T-helper 17 cell (primary cell): ENCODE measurements at places on chromosomes 6 and 20. TPM values are rescaled to one million over a fixed set of nuclear protein-coding genes. Genes with fewer than 3 reads are reported as not detected.

The CGA gene
- not detected for total RNA-seq

The TGM3 gene
- not detected for total RNA-seq

DNA sequence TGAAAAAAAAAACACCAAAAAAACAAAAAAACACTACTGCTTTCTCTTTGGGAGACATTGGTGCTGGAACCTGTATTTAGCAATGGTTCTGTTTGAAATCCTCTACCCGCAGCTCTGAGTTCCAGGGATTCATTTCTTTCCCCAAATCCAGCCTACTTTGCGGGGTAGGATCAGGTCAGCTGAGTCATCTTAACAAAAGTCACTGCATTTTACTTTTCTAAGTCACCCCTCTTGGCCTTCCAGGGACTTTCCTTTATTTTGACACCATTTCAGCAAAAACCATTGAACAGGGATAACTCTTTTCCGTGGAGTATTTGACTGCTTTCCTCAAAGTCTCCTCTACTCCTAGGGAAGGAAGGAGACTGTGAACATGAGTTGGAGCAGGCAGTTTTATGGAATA, 837.6 kb downstream of the MAFB start:
- DNase-seq, result no peak

DNA sequence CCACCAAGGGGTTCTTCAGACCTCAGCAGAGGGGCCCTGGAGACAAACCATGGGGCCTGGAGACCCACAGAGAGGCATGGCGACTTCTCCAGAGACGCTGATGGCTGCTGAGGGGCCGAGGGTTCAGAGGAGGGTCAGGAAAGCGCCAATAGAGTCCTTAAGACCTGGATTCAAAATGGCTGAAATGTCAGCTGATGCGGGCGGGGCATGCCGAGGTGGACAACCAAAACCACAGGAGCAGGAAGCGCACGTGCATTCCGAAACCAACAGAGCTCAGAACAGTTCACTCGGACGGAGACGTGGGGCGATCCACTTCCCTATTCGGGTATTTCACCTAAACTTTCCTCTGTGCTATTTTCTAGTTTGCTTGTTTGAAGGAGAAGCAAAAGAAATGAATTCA, 99.9 kb upstream of the RIN2 start:
- DNase-seq, result no peak

- DNase-seq, result no peak
Measured at GRCh38 chr6:110512991-110513390, 36.6 kb upstream of the SLC22A16 start.

GRCh38 chr6:89180971-89181370, 35.1 kb downstream of the PM20D2 start:
- DNase-seq, result no peak

DNA sequence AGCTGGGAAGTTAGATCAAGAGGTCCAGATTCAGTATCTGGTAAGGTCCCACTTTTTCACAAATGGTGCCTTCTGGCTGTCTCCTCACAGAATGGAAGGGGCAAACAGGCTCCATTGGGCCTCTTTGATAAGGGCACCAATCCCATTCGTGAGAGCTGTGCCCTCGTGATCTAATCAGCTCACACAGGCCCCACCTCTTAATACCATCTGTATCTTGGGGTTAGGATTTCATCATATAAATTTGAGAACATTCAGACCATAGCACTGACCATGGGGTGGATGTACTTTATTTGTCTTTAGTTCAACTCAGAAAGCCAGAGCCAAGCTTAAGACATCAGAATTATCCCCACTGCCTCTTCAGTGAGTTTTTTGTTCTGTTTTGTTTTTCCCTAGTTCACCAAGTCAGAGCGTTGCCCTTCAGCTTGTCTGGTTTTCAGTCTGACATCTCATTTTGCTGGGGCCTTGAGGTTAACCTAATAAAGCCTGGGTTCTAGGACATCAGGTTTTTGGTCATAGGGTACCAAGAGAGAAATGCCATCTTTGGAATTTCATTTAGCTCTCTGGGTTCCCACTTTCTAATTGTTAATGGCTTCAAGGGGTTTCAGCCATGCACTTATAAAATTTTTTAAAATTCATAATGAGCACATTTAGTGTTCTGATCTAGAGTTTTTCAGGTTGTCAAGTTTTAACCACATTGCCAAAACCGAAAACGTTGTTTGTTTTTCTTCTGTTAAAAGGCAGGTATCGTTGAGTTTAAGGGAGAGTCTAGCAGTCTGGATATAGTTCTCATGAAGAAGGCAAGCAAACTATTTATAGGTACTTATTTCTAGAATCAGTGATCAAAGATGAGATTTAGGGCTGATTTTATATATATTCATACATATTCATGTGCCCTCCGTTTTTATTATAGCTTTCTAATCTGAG, 19.0 kb downstream of the SENP6 start:
- DNase-seq, result no peak

- no peak for DNase-seq
Measured at GRCh38 chr6:111573892-111574797, 31.5 kb downstream of the TRAF3IP2 start.

DNA sequence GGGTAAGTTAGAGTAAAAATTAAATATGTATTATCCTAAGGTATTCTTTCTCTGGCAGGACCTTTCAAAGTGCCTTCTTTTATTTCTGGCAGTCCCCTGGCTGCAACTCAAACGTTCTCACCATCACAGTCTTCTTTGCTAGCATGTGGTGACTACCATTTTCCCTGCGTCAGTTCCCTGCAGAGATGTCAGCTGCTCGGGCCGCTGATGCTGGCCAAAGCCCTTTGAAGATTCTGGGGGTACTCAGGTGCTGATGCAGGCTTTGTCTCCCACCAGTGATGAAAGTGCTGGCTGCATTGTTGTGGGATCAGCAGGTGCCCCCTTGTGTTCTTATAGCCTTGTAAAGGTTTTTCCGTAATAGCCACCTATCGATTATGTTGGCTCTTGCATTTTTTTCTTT, 140.1 kb downstream of the BTBD3 start:
- no peak for DNase-seq

GRCh38 chr20:21082584-21082983, 23.6 kb downstream of the LINC00237 start:
- no peak for DNase-seq

GRCh38 chr6:166408936-166409755, 26.4 kb upstream of the MPC1 start:
- DNase-seq, result no peak

DNA sequence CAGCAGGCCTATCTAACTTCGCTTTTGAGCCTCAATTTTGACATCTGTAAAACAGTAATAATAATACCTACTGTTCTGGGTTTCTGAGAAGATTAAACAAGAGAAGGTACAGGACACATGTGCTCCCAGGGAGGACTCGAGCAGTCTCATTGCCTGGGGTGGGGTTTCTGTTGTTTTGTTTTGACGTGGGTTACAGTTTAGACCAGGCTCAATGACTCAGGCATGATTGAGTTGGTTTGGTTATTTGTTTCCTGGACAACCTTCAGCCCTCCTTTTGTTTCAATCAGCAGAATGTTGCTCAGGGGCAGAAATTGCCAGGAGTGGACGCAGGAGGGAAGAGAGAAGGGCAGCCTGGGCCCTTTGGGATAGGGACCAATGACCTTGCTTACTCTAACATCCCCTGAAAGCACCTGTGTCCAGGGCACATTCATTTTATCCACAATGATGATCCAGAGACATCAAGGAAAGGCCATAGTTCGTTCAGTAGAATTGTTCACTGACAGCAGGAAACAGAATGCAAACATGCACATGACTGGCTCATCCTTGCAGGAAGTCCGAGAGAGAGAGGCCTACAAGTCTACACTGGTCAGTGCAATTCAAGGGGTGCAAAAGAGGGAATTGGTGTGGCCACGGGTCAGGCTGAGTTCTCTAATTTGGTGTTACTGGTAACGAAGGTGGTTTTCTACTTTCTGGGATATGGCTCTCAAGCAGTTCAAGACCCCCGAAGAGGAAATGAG, 74.5 kb upstream of the MRPS10 start:
- no peak for DNase-seq

- no peak for DNase-seq
Measured at GRCh38 chr6:4134841-4135664, at the start of gene ECI2. Gene ECI2, minus strand, starts transcription at chr6:4135575. Its CDS starts 15 bp downstream, at chr6:4135560.

GRCh38 chr20:8082025-8082424, 50.0 kb upstream of the PLCB1 start:
- DNase-seq, result no peak

The SRMS gene
- not detected for total RNA-seq

The SOX18 gene
- not detected for total RNA-seq

The NRN1 gene
- total RNA-seq, result 0.31 TPM

- peak; percentile 42 for DNase-seq
Measured at GRCh38 chr20:33667245-33667675, 517 bp downstream of the ACTL10 start.

DNA sequence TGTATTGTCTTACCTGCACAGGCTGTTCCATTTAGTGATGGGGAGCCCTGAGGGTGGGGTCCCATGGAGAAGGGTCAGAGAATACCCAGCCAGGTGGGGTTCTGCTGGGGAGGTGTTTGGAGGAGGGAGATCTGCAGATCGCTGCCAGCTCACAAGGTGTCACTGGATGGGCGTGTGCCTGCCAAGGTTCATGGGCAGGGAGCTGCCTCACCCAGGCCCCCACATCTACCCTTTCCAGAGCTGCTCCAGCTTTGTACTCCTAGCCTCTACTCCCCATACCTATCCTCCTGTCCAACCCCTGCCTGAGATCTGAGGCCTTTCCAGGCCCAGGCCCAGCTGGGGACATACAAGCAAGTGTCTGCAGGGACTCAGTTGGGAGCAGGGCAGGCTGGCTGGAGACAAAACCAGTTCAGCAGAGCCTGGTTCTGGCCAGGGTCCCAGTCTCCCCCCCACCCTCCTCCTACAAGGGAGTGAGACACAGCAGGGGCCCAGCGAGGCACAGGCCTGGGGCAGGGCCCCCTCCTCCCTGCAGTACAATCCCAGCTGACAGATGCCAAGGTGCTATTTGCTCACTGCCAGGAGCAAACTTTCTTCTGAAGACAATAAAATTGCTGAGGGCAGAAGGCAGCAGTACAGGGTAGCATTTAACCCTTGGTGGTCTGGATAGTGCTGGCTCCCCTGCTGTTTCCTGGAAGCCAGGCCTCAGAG, 19.7 kb downstream of the SPDEF start:
- no peak for DNase-seq

GRCh38 chr6:57173886-57174510, 1.9 kb downstream of the BAG2 start:
- no peak for DNase-seq

DNA sequence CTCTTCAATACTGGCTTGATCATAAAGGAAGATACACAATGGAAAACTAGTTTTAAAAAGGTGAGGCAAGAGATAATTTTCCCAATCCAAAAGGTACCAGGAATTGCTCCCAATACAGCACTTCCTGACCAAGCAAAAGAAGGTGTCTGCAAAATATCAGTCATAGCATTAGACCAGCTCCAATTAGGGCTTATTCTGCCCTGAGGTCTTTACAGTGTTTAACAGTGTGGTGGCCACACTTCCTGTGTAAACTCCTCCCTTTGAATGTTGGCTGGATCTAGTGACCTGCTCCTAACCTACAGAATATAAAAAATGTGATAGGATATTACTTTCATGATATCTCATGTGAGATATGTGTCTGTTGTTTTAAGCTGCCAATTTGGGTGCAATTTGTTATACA, 57.1 kb upstream of the BTN3A2 start:
- DNase-seq, result no peak

- DNase-seq, result no peak
Measured at GRCh38 chr6:135067911-135068310, 13.3 kb upstream of the HBS1L start.

- DNase-seq, result no peak
Measured at GRCh38 chr20:44706301-44707017, 8.7 kb upstream of the CCN5 start.

GRCh38 chr20:21867353-21867752, 161.9 kb downstream of the PAX1 start:
- no peak for DNase-seq

GRCh38 chr6:129280749-129281148, 397.8 kb downstream of the LAMA2 start:
- DNase-seq, result peak; percentile 18

The KIF6 gene
- total RNA-seq, result not detected

The FAM217A gene
- total RNA-seq, result not detected

GRCh38 chr6:168152980-168153379, 74.0 kb upstream of the FRMD1 start:
- DNase-seq, result no peak

- no peak for DNase-seq
Measured at GRCh38 chr6:134512981-134513391, 195.1 kb upstream of the SGK1 start.

- DNase-seq, result no peak
Measured at GRCh38 chr20:5153612-5154542, 27.1 kb downstream of the CDS2 start.

- DNase-seq, result no peak
Measured at GRCh38 chr20:17197041-17197440, 29.8 kb upstream of the PCSK2 start.

DNA sequence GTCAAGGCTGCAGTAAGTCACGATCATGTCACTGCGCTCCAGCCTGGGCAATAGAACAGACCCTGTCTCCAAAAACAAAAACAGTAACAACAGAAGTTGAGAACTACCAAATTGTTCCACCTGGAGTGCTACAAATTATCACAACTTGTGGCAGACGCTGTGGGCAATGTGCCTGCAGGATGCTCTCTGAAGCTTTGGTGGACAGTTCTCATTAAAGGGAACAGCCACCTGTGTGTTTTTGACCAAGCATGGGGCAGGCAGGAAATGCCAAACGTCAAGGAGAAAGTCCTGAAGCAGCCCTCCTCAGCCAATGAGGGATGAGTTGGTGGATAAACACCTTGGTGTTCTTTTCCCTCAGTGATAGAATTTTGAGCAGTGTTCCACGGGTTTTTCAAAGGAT, 15.8 kb downstream of the COX4I2 start:
- DNase-seq, result no peak

The GNAS-AS1 gene
- total RNA-seq, result 0.72 TPM

DNA sequence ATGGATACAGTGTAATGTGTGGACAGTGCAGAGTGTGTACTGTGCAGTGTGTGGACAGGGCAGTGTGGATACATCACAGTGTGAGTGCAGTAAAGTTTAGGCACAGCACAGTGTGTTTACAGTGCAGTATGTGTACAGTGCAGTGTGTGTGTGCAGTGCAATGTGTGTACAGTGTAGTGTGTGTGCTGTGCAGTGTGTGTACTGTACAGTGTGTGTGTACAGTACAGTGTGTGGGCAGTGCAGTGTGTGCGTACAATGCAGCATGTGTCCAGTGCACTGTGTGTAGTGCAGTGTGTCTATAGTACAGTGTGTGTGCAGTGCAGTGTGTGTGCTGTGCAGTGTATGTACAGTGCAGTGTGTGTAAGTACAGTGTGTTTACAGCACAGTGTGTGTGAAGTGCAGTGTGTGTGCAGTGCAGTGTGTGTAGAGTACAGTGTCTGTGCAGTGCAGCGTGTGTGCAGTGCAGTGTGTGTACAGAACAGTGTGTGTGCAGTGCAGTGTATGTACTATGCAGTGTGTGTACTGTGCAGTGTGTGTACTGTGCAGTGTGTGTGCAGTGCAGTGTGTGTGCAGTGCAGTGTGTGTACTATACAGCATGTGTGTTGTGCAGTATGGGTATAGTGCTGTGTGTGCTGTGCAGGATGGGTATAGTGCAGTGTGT, 385.2 kb downstream of the KIF16B start:
- no peak for DNase-seq

The SMLR1 gene
- not detected for total RNA-seq

The MYMX gene
- not detected for total RNA-seq
